Naive thymus-derived CD4-positive, alpha-beta T cell (primary cell): ENCODE measurements at places on chromosomes 1 and 21. TPM values are rescaled to one million over a fixed set of nuclear protein-coding genes. Genes with fewer than 3 reads are reported as not detected.
A peak's percentile ranks its signal among the peaks of the same experiment; 100 is the strongest.

- no peak for DNase-seq
Measured at GRCh38 chr1:36728846-36729245, 246.1 kb upstream of the CSF3R start.

Gene OR2L2
- 0.24 TPM for total RNA-seq

GRCh38 chr1:179950651-179951050 lies 4.0 kb upstream of the CEP350 start:
- no peak for DNase-seq

DNA sequence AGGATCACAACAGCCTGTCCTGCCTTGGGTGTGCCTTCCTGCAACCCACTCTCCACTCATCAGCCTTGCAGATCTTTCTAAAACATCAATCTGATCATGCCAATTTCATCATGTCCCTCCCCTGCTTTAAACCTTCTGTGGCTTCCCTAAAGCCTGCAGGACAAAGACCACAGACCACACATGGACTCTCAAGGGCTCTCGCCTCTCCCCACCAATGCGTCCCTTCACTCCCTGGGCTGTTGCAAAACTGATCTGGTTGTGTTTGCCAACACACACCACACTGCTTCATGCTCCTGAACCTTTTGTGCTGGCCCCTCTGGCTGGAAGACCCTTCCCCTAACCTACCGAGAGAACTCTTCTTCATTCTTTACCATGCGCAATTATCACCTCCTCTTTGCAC lies 72.4 kb downstream of the ITPKB start:
- no peak for DNase-seq

DNA sequence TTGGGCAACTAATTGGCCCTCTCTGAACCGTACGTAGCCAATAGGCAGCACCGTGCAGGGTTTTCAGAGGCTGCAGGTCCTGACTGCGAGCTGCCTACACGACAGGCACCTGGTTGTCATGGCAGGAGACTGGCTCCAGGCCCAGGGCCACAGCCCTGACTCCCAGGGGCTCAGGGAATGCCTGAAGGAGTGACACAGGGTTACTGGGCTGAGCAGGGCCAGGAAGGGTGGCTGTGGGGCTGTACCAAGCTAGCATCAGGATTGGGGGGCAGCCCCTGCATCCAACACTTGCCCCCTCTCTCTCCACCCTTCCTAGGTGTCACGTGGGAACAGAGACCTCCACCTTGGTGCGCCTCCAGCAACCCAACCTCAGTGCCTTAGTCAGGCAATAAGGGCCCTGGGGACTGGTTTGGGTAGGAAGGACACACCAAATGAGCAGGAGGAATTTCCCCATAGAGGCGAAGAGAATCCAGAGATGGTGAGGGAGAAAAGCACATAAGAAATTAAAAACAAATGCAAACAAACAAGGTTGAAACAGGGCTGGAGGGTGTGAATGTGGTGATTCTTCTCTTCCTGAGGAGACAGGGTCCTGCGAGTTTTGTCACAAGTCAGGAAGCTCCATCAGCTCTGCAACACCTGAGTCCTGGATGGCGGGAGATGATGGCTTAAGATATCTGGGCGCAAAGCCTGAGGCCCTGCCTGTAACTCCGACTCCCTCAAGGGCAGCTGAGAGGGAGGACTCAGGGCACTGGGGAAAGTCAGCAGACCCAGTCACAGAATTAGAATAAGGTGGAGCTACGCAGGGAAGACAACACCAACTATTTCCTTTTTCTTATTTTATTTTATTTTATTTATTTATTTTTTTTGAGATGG lies 19.7 kb upstream of the RNU1-4 start:
- no peak for DNase-seq

- DNase-seq, result no peak
Measured at GRCh38 chr21:41929248-41929647, 24.6 kb downstream of the C2CD2 start.

Gene TMPRSS3
- total RNA-seq, result 1.5 TPM

GRCh38 chr1:63671514-63671913 lies 78.3 kb downstream of the PGM1 start:
- DNase-seq, result no peak

GRCh38 chr1:116739371-116740012 lies 14.7 kb upstream of the CD2 start:
- no peak for DNase-seq

Gene OR2M7
- total RNA-seq, result not detected

GRCh38 chr1:182143154-182143657 lies 81.7 kb upstream of the ZNF648 start:
- peak; percentile 67 for DNase-seq

GRCh38 chr1:39003281-39003680 lies 12.2 kb downstream of the AKIRIN1 start:
- no peak for DNase-seq

DNA sequence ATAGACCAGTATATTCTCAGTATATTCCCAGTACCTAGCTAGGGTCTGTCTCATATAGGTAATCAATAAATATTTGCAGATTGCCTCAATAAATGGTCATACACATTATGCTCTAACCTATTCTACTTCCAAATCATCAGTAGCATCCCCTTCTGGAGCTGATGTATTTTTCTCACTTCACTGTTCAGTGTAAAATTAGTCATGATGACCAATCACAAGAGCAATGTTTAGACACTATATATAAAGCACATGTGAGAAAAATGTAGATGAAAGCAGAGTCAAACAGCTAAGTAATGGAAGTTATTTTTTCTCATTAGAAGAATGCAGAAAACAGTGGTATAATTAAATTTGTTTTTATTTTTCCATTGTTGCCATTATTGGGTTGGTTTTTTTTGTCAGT lies 34.7 kb downstream of the EPRS1 start:
- DNase-seq, result no peak

DNA sequence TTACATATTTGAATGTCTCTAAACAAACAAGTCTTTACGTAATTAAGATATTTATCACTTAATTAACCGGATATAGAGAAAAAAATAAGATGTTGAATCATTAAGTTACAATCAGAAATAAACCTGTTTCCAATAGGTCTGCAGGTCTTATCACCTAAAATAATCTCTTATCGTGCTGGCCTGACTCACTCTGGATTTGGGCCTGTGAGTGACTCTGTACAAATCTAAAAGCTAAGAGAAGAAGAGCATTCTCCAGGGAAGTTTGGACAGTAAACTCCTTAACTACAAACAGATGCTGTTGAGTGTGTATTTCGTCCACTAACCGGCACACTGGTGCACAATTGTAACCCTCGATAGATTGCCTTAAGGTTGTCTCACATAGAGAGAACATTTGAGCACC lies 25.3 kb downstream of the CEP104 start:
- no peak for DNase-seq

- no peak for DNase-seq
Measured at GRCh38 chr1:111669268-111669667, 49.7 kb downstream of the RAP1A start.

- no peak for DNase-seq
Measured at GRCh38 chr1:178358456-178358855, 138.3 kb downstream of the CLEC20A start.

- DNase-seq, result no peak
Measured at GRCh38 chr1:39866767-39867166, 16.5 kb downstream of the TRIT1 start.

Gene CD101
- total RNA-seq, result 3.1 and 4.2 TPM in 2 replicates

GRCh38 chr1:113605146-113605545 lies 154.1 kb downstream of the PHTF1 start:
- DNase-seq, result no peak

DNA sequence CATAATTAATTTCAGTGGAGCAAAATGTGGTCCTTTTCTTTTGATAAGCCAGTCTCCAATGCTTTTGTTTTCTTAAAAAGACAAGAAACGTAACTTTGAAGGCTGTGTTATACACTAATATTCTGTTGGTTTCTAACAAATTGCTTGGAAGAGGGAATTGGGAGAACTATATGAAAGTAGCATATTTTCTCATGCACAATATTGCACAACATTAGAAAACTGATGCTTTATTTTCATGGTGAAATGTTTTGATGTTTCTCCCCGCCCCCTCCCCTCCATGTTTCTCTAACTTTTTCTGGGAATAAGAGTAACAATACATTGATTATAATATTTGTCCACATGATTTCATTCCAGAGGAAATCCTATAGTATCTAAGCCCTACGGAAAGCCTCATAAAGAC lies 115.4 kb downstream of the OLFML2B start:
- DNase-seq, result no peak

DNA sequence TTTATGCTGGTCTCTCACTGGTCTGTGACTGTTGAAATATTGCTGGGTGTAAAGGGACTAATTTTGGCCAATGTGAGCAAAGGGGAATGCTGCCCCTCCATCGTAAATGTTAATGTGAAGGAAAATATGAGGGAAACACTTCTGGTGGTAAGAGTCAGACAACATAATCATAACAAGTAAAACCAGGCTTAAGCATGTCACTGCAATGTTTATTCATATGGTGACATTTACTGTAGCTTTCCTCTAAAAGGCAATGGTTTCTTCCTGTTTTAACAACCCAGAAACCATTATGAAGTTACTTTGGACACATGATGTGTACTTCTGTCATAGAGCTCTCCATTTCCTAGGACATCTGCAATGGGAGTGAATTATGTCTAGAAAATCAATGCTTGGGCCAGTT lies 358.0 kb downstream of the LMO4 start:
- no peak for DNase-seq

DNA sequence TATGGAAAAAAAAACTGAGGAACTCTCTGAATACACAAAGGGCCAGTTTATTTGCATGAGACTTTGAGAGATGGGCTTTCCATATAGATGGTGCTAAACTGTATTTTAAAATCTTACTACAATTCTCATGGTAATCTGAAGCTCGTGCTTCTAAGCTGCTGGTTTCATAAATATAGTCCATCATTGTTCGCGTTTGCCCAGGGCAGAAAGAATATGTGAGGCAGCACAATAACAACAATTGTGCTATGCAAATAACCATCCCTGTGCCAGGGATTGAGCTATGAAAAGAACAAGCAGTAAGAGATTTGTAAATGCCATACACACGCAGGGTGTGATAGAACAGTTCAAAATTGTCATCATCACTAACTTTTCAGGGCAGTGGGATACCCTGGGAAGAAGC lies 4.9 kb upstream of the EPS15 start:
- no peak for DNase-seq

- DNase-seq, result peak; percentile 24
Measured at GRCh38 chr21:44407493-44407892, 47.8 kb upstream of the LRRC3 start.

Gene OLFML2B
- 0.47 TPM for total RNA-seq

DNA sequence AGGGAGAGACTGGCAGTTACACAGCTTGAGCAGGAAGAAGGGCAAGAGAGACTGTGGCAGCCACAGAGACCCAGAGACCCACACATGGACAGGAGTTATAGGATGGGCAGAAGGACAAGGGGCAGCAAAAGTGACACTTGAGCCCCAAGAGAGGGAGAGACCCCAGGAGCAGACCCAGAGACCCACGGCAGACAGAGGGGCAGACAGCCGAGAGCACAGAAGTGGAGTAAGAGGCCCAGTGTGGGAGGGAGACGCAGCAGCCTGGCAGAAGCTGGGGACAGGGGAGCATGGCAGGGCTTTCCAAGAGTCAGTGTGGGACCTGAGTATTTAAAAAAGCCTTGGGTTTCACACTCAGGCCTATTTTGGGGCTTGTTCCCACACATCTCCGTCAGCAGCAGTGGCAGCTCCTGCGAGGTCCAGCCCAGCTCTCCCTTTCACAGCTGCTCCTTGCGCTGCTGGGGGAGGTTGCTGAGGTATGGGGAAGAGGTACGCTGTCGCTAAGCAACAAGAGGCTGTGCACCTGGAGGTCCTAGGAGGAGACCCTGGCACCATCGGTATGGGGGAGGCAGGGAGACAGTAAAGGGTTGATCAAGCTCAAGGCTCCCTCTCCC lies 9.0 kb upstream of the MEF2D start:
- no peak for DNase-seq

DNA sequence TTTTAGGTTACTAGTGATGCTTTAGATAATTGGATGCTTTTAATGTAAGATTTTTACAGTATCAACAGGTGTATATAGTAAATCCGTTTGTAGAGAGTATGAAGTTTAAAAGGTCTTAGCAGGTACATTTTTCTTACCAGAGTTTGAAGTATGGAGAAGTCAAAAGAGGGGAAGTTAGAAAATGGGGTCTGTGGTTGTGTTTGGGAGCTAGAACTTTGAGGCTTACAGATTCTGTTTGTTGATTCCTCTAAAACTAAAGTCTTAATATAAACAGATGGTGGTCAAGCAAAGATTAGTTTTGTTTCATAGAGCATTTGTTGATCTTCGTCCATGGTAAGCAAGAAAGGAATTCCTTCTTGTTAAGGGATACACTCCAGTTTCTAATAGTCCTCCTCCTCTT lies 35.8 kb downstream of the CDC42 start:
- no peak for DNase-seq

DNA sequence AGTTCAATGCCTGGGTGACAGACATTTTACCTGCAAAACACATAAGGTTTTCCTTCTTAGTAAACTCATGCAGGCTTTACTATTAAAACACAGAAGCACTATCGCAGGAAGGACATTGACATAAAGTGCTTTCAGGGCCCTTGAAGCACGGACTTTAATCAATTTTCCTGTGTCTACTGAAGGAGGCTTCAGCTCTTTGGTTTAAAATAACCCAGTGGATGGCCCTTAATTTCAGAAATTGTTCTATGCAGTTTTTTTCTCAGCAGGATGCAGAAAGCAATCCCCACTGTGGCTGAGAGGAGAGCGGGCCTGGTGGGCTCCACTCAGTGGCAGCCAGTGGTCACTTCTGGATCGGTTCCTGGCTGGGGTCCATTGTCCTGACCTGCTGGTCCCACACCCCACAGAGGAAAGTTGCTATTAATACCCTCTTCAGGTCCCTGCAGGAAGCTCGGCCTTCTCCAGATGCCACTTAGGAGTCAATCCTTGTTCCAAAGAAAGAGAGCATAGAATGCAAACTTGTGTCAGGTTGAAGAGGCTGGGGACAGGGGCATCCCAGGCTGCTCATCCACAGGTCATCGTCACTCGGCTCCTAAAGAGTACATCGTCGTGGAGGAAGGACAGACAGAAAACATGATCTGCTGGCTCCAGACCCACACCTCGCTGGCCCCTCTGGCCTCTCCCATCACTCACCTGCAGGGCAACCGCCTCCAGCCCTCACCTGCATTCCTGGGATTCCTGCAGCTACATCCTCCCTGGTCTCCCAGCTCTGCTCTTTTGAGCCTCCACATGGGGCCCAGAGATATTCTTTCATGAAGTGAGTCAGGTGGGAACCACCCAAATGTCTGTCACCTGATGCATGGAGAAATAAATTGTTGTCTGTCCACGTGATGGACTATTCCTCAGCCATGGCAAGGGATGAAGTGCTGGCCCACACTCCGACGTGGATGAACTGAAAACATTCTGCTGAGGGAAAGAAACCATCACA lies 153.1 kb downstream of the PSMG1 start:
- no peak for DNase-seq

- no peak for DNase-seq
Measured at GRCh38 chr1:67281244-67281643, 26.4 kb upstream of the IL12RB2 start.

- no peak for DNase-seq
Measured at GRCh38 chr1:2575801-2576663, 10.5 kb upstream of the PRXL2B start.

DNA sequence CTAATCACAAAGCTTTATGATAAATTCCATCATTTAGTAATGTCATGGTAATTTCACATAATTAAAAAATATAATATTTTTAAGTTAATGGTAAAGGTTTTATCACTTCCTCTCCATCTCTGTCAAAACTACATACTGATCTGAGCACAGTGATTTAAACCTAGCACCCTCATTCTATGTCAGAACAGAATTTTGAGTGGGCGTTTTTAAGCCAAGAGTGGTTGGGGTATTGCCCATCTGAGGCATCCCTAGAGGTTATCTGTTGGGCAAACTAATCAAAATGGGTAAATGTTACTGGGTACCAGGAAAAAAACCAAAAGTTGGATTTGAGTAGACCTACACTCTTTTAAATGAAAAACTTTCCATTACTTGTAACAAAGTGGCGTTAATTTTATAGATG lies 100.7 kb upstream of the GFI1 start:
- no peak for DNase-seq
